Stimulated activated CD8-positive, alpha-beta memory T cell treated with anti-CD3 and anti-CD28 coated beads, Interleukin-7, amount 100 ng/mL, for 1 hour (primary cell): ENCODE measurements at places on chromosomes 13 and 19.

DNA sequence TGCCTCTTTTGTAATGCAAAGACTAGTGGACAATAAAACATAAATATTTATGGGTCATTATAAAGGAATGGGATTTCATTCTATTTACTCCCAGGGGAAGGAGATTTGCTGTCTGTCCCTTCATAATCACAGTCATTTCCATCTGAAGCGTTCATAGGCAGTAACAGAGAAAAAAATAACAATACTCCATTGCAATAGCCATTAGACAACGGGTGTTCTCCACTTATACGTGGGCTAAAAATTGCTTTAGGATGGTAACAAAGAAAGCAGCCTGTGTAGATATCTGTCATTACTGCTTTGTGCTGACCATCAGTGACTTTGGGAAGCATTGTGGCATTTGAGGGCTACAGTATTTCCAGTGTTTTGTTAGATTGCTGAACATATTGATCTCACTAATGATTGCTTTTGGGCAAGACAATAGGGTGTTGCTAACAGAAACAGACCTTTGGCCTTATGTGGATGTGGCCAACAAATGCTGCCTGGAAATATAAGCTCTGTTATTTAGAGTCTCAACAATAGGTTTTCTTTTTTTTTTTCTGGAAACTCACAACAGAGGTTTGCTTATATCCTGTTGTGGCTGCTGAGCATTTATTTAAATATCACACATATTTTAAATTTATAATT, 355.2 kb downstream of the MTUS2 start:
- DNase-seq = no peak

GRCh38 chr19:2138061-2138728, 13.2 kb downstream of the AP3D1 start:
- DNase-seq = no peak

DNA sequence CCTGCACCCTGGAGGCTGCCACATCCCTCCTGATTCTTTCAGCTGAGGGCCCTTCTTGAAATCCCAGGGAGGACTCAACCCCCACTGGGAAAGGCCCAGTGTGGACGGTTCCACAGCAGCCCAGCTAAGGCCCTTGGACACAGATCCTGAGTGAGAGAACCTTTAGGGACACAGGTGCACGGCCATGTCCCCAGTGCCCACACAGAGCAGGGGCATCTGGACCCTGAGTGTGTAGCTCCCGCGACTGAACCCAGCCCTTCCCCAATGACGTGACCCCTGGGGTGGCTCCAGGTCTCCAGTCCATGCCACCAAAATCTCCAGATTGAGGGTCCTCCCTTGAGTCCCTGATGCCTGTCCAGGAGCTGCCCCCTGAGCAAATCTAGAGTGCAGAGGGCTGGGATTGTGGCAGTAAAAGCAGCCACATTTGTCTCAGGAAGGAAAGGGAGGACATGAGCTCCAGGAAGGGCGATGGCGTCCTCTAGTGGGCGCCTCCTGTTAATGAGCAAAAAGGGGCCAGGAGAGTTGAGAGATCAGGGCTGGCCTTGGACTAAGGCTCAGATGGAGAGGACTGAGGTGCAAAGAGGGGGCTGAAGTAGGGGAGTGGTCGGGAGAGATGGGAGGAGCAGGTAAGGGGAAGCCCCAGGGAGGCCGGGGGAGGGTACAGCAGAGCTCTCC, 6.9 kb upstream of the CEACAM5 start:
- DNase-seq = no peak

GRCh38 chr19:51461723-51462161, 3.5 kb upstream of the SIGLEC8 start:
- no peak for DNase-seq

DNA sequence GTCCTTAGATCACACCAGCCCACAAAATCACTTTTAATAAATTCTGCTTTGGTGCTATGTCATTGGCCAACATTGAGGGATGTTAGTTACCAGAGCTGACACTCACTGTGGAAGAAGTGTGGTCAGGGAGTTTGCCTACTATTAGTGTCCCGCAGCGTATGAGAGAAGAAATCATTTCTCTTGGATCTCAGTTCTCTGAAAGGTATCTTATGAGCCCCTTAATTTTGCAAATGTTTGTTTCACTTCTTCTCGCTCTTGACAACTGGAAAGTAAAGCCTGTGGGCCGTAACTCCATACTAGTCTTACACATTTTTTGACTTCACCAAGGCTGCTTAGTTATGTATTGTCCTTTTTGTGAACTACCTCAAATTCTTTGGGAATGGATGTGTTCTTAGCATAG, 80.9 kb downstream of the FLT1 start:
- no peak for DNase-seq

GRCh38 chr13:78323848-78324247, 279.5 kb downstream of the POU4F1 start:
- no peak for DNase-seq

GRCh38 chr13:32940601-32941000, 75.6 kb upstream of the KL start:
- no peak for DNase-seq

DNA sequence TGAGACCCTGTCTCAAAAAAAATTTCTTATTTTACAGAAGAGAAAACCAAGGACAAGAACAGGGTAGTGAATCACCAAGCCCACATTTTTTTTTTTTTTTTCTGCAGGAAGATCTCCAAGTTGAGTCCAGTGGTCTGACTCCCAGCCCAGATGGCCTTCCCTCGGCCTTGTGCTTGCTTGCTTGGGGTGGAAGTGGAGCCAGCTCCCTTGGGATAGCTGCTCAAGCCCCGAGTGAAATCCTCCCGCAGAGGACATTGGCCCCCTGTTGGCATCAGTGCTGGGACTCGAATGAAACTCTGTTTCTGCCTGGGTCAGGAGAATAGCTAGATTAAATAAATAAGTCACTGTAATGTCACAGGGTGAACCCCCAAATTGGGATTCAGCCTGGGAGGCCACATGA, 9.4 kb upstream of the NUP62 start:
- no peak for DNase-seq

GRCh38 chr19:14385492-14385891, 4.2 kb downstream of the ADGRE5 start:
- no peak for DNase-seq

DNA sequence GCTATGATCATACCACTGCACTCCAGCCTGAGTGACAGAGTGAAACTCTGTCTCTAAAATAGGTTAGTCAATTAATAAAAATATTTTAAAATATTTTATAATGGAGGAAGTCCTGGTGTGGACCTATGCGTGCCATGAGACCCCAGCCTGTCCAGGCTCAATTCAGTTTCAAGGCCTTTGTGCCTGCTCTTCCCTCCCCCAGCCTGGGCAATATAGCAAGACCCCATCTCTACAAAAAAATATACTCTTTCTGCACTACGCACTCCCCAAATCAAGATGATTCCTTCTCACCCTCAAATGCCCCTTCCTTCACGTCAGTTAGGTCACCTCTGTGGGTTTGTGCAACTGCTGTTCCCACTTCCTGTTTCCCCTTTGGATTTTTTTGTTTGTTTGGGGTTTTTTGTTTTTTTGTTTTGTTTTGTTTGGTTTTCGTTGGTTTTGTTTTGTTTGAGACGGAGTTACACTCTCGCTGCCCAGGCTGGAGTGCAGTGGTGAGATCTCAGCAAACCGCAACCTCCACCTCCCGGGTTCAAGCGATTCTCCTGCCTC, 1.4 kb upstream of the HSH2D start:
- no peak for DNase-seq

DNA sequence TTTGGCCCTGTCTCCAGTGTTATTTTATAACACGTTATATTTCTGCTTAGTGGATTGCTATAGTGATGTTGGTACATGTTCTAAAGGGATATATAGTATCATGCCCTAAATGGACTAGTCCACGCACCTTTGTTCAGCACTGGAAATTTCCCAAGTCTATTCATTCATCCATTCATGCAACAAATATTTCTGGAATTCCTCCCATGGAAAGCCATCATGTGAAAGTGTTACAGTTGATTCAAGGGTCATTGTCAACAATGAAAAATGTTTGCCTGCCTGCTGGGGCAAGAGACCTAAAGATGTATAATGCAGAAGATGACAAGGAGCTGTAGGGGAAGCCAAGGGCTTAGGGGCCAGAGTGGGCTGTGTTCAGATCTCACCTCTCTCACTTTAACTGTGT, 10.8 kb upstream of the HSPH1 start:
- no peak for DNase-seq

GRCh38 chr13:43908156-43909126, 28.7 kb downstream of the LACC1 start:
- DNase-seq = no peak

DNA sequence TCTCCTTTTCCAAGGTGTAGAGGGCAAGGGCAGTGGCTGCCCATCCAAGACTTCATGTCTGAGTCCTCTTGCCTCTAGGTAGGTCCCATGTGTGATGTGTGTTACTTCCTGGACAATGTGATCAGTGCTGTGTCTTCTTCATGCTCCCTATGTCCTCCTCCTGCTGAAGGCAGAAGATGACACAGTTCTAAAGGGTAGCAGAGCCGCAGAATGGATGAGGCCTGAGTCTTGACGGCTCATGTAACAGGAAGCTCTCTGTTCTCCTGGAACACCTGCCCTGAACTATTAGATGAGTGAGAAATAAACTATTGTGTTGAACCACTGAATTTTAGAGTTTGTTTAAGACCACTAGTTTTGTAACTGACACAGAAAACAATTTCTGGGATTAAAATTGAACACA, 165.9 kb downstream of the NDFIP2 start:
- DNase-seq = no peak

- DNase-seq = no peak
Measured at GRCh38 chr13:87120476-87120875, 550.7 kb upstream of the SLITRK5 start.

- DNase-seq = no peak
Measured at GRCh38 chr13:26132756-26133155, 80.9 kb upstream of the SHISA2 start.

DNA sequence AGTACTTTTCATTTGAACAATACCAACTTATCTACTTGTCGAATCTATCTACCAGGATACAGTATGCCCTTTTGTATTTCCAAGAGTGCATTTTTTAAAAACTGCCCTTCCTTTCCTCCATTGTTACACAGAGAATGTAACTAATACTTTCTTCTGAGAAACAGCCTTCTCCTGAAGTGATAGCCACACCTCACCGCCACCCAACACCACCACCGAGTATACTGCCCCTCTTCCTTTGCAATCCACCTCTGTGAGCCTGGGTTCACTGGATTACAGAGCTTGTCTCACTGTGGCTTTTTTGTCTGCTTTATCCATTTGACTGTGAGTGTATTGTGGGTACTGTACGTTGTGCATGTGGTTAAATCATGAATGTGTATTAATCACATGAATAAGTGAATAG, 305.4 kb downstream of the KLF12 start:
- no peak for DNase-seq

DNA sequence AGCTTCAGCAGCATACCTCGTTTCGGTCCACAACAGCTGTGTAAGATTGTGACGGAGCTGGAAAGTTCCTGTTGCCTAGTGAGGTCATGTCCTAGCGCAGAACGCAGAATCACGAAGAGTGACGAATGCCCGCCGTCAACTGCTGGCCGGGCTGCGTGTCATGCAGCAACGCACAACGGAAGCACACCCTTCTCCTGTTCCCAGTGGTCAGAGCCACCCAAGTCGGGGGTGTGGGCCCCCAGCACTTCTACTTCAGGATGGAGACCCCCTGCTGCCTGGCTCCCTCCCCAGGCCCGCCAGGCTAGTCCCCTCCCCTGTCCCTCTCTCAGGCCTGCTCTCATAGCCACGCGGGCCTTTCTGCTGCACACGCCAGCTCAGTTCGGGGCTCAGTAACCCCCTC, 25.9 kb downstream of the C2CD4C start:
- no peak for DNase-seq

DNA sequence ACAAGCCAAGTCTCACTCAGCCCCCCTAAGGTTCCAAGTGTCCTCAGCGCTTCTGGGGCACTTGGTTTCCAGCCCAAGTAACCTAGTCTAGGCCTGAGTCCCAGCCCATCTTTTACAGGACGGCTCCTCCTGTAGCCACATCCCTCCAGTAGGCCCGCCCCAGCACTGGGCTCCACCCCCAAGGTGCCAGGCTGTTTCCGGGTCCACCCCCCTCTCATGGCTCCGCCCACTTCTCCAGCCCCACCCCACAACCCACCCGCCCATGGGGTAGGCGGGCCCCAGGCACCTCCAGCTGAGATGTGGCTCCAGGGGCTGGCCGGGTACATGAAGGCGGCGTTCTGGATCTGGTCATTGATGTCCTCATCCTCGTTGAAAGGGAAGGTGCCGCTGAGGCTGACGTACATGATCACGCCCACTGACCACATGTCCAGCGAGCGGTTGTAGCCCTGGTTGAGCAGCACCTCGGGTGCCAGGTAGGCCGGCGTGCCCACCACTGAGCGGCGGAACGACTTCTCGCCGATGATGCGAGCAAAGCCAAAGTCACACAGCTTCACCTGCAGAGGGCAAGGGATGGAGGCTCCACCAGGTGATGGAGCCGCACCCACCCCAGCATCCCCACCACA, 17.2 kb upstream of the DACT3 start:
- DNase-seq = no peak

GRCh38 chr19:2462635-2463421, 6.1 kb upstream of the LMNB2 start:
- DNase-seq = no peak
